ENCODE measurements at places on chromosomes 1 and 21.

DNA sequence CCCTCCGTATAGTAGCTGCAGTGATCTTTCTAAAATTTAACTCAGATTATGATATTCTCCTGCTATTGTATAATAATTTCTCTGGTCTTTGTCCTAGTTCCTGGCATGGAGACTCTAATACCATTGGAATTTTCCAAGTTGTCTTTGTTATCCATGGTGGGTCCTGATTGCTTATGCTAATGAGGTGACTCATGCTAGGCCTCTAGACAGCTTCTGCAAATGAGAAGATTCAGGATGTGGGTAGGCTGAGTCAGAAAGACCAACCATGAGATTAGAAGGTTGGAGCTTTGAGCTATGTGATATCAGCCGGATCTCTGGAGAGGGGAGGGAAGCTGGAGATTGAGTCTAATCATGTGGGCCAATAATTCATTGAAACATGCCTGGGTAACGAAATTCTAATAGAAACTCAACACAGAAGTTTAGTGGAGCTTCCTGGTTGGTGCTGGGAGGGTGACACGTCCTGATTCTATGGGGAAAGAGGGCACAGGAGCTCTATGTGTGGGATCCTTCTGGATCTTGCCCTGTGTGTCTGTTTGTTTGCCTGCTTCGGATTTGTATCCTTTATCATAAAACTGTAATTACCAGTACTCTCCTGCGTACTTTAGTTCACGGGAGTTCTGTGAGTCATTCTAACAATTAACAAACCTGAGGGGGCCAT is 73.2 kb upstream of the CNIH3 start:
- peak; percentile 26 for DNase-seq

GRCh38 chr21:33015756-33016155 is 10.0 kb upstream of the OLIG2 start:
- no peak for DNase-seq

DNA sequence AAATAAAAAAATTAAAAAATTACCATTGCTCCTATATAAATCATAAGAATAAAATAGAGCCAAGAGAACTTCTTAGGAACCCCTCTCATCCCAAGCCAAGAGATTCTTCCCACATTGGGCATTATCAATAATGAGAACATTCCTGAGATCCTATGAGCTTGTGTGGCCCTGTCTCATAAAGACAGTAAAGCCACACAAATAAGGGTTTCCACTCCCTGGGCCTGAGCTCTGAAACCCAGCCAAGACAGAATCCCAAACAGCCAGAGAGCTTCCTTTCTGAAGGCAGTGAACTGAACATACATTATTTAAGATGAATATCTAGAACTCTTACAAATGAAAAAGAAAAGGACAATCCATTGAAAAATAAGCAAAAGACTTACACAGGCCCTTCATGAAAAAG is 68.3 kb downstream of the SLC45A1 start:
- DNase-seq: no peak

DNA sequence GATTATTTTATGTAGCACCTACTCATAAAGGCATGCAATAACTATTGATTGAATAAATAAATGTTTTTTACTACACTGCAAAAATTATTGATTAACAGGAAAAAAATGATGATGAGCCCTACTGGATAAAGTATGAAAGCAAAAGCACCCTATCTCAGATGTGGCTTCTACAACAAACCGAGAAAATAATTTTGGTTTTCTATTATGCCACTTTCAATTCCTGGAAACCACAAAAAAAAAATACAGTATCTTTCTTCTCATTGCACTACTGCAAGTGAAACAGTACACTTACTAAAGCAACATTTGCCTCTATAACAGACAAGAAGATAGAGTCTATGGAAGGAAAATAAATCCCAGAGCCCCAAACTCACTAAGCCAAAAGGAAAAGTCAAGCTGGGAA is 1882.4 kb downstream of the NCAM2 start:
- no peak for DNase-seq

GRCh38 chr1:178371235-178371634 is 125.5 kb downstream of the CLEC20A start:
- DNase-seq: no peak

DNA sequence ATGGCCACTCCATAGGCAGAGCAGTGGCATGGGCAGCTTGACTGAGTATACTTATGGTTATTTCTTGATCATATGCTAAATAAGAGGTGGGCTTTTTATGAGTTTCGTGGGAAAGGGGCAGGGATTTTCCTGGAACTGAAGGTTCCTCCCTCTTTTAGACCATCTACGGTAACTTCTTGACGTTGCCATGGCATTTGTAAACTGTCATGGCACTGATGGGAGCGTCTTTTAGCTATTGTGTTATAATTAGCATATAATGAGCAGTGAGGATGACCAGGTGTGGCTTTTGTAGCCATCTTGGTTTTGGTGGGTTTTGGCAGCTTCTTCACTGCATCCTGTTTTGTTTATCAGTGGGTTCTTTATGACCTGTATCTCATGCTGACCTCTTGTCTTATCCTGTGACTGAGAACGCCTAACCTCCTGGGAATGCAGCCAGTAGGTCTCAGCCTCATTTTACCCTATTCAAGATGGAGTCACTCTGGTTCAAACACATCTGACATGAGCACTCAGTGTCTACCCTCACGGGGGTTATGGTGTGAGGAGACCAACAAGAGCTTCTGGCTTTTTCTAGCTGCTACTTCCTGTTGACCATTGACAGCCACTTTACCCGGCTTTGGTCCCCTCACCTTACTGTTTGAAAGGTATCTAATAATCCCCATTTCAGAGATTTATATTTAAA is 71.7 kb downstream of the GALNT2 start:
- no peak for DNase-seq

GRCh38 chr1:226778657-226779058 is 39.6 kb upstream of the ITPKB start:
- DNase-seq: no peak

- no peak for DNase-seq
These were observed 178.0 kb downstream of the RYR2 start for GRCh38 chr1:237219751-237220642.

GRCh38 chr1:34037109-34037508 is 127.9 kb downstream of the CSMD2 start:
- DNase-seq: no peak

DNA sequence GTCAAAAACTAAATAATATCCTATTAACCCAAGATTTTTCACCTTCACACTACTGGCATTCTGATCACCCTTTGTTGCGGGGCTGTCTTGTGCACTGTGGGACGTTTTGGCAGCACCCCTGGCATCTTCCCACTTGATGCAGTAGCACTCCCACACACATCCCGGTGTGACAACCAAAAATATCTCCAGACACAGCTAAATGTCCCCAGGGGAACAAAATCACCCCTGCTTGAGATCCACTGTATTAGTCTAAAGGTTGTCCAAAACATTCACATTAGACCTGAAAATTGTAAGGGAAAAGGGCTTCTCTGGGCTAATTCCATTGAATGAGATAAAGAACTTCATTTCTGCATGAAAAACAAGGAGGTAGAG is 37.8 kb downstream of the PLEKHO1 start:
- DNase-seq: no peak

GRCh38 chr1:245953876-245954660 is 553.0 kb downstream of the SMYD3 start:
- DNase-seq: peak; percentile 24

DNA sequence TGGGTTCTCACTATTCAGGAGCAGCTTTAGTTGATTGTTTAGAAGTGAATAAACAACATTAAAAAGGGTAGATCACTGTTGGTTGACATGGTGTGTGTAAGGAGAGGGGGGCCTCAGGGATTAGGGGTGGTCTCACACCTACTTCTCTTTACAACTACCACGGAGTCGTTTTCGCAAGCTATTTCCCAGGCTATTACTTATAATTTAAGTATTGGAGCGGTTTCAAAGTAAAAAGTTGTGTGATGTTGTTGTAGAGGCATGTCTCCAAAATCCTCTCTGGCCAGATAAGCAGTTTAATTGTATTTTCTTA is 1.3 kb downstream of the GPSM2 start:
- no peak for DNase-seq

- DNase-seq: no peak
These were observed 192.8 kb downstream of the LTN1 start for GRCh38 chr21:28799926-28800325.

- no peak for DNase-seq
These were observed 876 bp downstream of the ALDH9A1 start for GRCh38 chr1:165697491-165697880.

- no peak for DNase-seq
These were observed 31.2 kb upstream of the F3 start for GRCh38 chr1:94572780-94573179.

DNA sequence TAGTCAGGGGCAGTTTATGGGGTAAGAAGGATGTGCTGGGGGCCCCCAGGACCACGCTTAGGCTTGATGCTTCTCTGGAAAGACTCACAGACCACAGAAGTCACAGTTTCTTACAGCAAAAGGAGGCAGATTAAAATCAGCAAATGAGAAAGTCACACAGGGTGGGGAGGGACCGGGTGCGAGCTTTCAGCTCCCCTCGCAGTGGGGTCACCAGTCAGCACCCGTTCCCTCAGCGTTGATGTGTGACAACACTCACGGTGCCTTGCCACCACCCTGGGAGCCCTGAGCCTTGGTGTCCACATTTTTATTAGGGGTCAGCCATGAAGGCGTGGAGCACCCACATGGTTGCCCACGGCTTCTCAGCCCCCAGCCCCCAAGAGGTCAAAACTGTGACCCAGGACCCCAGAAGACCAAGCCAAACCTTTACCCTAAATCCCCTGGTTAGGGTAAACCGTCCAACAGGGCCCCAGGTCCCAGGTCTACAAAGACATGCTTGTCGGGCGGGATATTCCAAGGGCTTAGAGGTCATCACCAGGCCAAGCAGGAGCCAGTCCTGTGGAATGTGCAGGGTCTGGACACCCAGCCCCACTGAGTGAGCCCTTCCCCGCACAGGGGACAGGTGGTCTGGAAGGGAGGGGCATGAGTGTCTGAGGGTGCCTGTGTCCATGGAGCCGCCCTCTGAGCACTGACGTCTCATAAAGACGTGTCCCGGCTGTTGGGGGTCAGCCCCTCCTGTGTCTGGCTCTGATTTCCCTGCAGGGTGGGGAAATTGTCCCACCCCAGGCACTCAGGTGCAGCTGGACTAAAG is 64.5 kb upstream of the ABCG1 start:
- DNase-seq: no peak

- peak; percentile 64 for DNase-seq
These were observed 53.1 kb upstream of the HMCN1 start for GRCh38 chr1:185681034-185681633.

DNA sequence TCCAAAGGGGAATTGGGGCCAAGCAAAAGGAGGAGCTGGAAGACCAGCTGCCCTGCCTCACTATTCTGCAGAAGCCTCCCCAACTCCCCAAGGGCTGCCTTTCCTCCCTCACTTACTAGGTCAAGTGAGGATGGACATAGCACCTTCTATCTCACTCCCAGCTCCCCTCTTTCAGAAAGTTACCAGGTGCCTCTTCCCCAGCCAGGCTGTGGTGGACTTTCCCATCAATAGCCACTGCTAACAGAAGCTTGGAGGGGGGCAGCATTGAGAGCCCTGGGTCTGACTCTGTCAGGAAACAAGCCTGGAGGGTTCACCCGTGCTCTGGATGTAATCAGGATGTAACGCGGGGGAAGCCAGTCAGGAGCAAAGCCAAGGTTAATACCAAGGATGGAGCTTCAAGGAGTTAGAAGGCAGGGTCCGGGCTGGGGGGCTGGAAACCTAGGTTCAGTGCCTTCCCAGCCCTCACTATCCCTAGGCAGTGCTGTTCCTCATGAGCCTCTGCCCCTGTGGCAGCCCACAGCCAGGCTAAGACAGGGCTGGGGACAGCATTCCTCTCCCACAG is 127.8 kb upstream of the NGF start:
- DNase-seq: no peak

- peak; percentile 69 for DNase-seq
These were observed 933 bp downstream of the C1orf35 start for GRCh38 chr1:228101994-228102790.

All from CD4-positive, alpha-beta T cell treated with Interleukin-1 beta for 1 hour (primary cell).